ENCODE measurements at places on chromosomes 16 and 17.

DNA sequence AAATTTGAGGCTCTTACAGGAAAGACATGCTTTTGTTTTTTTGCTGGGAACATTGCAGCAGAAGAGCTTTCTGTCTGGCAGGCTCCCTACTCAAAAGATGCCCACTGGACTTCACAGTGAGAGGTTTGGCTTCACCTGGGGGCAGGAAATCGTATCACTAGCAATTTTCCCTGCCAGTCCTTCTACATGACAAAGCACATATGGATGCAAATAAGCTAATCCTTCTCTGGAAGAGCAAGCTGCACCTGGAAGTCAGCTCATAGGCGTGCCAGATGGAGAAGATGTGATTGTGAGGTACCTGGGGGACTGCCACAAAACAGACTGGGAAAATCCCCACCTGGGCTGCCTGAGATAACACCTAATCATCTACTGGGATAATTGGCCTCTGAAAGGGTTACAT, 195.0 kb upstream of the CPHXL start:
- no peak for DNase-seq

GRCh38 chr16:56190677-56191155, 573 bp upstream of the GNAO1 start:
- DNase-seq: no peak

DNA sequence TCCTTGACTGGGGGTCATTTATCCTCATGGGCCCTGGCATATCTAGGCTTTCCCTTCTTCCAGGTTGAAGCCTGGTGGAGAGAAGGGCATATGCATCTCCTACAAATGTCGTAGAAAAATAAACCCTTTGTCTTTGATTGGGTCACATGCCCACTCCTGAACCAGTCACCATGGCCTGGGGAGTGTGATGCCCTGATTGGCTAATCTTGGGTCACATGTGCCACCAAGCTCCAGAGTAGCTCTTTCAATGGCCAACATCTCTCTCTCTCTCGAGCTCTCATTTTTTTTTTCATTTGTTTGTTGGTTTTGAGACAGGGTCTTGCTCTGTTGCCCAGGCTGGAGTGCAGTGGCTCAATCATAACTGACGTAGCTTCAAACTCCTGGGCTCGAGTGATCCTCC, 5.6 kb upstream of the XPO6 start:
- DNase-seq: no peak

DNA sequence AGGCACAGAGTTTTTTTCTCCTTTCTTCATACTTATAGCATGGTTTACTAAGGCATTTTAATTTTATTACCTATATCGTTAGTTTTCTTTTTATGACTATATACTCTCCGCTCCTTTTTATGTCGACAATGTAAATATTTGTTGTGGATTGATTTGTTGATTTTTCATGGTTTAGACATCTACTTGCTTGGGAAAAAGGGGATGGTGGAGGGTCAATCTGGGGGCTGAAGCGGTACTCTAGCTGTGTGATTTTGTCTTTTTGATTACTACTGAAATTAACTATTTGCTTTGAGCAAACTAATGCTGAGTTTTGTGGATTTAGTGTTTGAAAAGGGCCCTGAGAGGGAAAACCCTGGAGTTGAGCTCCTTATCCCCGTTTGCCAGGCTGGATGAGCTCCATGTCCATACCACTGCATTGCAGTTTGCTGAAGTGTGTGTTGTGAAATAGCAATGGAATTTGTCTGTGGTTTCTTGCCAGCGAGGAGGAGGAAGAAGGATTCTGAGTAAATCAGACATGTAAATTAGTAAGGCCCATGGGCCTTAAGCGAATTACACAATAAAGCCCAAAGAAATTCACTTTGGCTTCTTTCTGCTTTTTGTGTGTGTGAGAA, 72.0 kb downstream of the FTO start:
- DNase-seq: peak; percentile 61

GRCh38 chr17:76685366-76685765, 25.4 kb downstream of the MXRA7 start:
- no peak for DNase-seq

GRCh38 chr16:23029733-23030420, 119.4 kb downstream of the USP31 start:
- no peak for DNase-seq

DNA sequence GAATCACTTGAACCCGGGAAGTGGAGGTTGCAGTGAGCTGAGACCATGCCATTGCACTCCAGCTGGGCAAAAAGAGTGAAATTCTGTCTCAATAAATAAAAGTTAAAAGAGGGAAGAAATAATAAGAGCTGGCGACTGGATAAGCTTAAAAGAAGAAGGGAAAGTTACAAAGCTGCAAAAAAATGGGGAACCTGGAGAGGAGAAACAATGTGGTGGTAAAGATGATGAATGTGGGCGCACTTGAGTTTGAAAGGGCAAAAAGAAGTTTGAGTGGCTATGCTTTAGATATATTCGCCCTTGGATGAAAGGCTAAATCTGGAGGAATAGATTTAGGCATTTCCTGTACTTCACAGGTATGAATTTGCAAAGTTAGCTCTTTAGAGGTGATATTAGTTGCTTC, 53.0 kb upstream of the YPEL2 start:
- DNase-seq: no peak

DNA sequence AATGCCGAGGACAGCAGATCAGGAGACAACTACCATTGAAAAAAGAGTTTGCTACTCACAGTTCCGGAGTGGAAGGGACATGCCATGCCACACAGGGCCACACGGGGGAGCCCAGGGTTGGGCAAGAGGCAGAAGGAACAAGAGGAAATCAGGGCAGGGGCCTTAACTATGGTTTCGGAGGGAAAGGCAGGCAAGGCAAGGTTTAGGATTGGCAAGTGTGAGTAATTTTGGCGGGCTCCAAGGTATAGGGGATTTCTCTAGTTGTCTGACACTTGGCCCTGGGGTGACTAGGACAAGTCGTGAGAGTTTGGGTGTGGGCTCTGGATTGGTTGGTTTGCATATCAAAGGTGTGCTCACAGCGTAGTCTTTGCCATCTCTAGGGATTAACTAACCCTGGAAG, 27.0 kb upstream of the NTN1 start:
- peak; percentile 78 for DNase-seq

- DNase-seq: no peak
Observed at GRCh38 chr17:62757500-62757951, 50.6 kb downstream of the MARCHF10 start.

DNA sequence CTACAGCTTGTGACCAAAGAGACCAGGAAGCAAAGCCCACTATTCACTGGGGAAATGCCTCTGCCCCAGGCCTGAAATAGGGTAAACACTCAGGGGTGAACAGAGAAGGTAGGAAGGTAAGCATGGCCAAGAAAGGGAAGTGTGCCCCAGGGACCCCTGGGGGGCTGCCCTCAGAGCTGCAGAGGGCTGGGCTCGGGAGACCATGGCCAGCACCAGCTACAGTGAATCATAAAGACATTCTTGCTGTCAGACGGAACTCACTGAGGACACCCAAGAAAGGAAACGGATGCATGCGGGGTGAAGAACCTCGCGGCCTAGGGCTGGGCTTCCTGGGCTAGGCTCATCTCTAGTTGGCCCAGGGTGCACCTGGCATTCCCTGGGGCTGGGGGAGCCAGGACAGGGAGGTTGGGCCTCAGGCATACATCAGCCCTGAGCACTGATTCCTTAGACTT, 9.6 kb downstream of the HIC1 start:
- DNase-seq: no peak

DNA sequence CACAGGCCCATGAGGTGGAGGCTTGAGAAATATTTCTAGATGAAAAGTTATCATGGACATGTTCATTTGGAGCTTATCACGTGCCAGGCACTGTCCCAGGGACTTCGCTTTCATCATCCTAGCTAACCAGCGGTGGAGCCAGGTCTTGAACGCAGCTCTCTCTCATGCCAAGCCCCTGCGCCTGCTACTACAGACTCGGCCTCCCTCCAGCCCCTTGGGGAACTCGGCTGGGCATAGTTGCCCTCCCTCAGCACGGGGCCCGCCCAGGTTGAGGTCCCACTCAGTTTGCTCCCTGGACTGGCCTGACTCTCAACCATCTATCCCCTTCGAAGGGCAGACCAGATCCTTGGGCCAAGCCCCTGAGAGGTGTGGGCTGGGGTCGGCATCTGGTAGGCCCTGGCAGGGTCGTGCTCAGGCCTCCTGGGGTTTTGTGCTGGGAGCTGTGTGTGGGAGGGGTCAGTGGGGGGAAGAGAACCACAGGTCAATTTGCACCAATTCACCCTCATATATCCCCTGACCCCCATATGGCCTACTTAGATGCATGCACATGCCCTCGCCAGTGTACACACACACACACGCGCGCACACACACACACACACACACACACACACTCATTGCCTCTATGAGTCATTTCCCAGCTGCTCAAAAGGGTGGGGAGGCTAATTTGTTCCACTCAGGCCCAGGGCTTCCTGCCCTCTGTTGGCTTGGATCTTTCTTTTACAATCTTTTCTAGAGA, 12.1 kb upstream of the SCN4A start:
- DNase-seq: peak; percentile 38

GRCh38 chr17:30332057-30332542, 1.8 kb downstream of the TMIGD1 start:
- DNase-seq: no peak

- no peak for DNase-seq
Observed at GRCh38 chr16:72125635-72126428, 32.2 kb downstream of the DHX38 start.

GRCh38 chr17:66135896-66136295, 56.0 kb downstream of the CEP112 start:
- no peak for DNase-seq

DNA sequence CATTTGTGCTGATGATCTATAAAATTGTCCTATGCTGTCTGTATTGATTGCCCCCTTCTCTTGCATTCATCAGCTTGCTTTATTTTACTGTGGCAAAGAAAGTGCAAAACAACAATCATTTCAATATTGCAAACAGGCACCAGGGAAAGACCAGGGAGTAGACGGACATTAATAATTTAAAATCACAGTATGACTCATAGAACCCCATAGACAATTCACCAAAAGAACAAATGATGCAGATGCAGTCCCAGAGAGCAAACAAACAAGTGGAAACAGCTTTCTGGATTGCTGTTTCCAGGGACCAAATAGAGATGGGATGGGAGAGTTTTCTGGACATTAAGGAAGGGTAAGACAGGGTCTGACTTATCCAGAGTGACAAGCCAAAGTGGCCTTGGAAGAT, 70.1 kb downstream of the ABCC12 start:
- DNase-seq: no peak

GRCh38 chr17:6439951-6440350, 4.3 kb upstream of the PIMREG start:
- no peak for DNase-seq

DNA sequence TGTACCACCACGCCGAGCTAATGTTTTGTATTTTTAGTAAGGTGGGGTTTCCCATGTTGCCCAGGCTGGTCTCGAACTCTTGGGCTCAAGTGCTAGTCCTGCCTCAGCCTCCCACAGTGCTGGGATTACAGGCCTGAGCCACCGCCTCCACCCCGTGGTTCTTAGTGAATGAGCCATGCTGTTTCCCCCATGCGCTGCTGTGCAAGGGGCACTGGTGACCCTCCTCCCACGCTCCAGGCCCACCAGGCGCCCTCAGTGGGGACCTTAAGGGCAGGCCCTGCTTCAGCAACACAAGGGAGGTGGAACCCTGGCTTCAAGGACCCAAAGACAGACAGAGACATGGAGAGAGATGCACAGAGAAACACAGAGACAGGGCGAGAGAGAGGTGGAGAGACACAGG, 15.4 kb upstream of the NUDT16L1 start:
- no peak for DNase-seq

DNA sequence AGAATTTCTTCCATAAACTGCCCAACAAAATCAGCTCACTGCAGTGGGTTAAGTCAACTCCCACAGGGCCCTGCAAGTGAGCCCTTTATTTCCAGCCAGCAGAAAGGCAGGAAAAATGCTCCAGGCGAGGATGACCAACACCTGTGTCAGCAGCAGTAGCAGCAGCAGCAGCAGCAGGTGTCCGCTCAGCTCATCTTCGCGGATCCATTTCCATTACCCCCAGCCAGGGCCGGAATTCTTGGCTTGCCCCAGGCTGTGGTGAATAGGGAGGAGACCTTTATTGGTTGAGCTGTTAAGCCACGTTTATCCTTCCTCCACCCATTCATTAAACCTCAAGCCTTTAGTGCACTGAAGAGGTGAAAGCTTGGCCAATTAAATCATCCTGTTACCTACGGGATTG, 46.2 kb downstream of the MARCHF10 start:
- no peak for DNase-seq

- no peak for DNase-seq
Observed at GRCh38 chr17:57982452-57983170, 5.4 kb downstream of the VEZF1 start.

GRCh38 chr17:71361656-71362450, 759.0 kb upstream of the SOX9 start:
- no peak for DNase-seq

DNA sequence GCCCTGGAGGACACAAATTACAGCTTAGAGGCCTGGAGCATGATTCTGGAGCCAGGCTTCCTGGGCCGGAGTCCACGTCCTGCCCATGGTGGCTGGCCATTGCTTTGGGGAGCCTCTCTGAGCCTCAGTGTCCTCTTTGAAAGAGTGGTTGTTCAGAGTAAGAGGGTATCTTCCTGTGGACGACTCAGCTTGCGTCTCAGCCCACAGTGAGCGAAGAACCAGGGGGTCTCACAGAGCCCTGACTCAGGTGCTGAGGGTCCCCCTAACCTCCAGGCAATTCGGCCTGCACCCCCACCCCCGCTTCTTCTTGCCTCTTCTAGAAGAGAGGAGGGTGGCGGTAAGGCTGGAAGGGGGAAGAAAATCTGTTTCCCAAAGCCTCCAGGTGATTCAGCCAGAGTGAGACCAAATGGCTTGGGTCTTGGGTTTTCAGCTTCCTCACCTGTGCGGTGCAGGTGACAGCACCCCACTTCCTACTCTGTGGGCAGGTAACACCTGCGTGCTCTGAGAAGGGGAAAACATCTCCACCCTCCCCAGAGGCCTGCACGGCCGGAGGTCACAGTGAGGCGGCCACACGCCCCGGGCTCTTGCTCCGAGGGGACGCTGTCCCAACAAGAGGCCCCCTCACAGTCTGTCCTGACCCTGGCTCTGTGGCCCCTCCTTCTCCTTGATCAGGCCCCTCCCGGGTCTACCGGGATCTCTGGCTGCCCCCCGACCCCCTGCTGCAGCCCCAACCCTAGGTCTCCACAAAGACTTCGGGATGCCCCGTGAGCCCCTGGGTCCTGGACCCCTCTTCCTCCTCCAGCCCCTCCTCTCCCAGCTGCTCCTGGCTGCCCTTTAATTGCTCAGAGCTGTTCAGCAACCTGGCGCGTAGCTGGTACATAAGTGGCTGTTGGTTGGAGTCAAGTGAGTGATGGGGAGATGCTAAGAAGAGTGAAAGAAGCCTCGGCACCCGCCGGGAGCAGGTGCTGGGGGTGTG, 119.2 kb downstream of the METRNL start:
- no peak for DNase-seq
